ENCODE measurements at places on chromosomes 5 and 9. TPM values are rescaled to one million over a fixed set of nuclear protein-coding genes. Genes with fewer than 3 reads are reported as not detected.

Gene SLC25A2
- total RNA-seq: not detected

Gene NUTM2F
- total RNA-seq: not detected

Gene PPP2R2B
- 11.5 TPM for total RNA-seq

Gene ARAP3
- 7.2 TPM for total RNA-seq

Gene GAS1
- total RNA-seq: 29.4 TPM

Gene ZFP37
- 1.0 TPM for total RNA-seq

Gene SARDH
- 0.49 TPM for total RNA-seq

All from mesangial cell (primary cell).